ENCODE measurements at places on chromosomes 16 and 17. TPM values are rescaled to one million over a fixed set of nuclear protein-coding genes. Genes with fewer than 3 reads are reported as not detected.
A peak's percentile ranks its signal among the peaks of the same experiment; 100 is the strongest.

The KRTAP9-7 gene
- not detected for total RNA-seq

The DNAI2 gene
- not detected for total RNA-seq

The CNGB1 gene
- 0.55 TPM for total RNA-seq

The MYH11 gene
- total RNA-seq: 98.2 TPM

The ANKS4B gene
- total RNA-seq: 46.2 TPM

The SLX1A gene
- 68.0 TPM for total RNA-seq

The PSMD3 gene
- total RNA-seq: 126 TPM

The DDX5 gene
- total RNA-seq: 464 TPM

The PLD2 gene
- total RNA-seq: 29.2 TPM

The SLC35B1 gene
- 31.7 TPM for total RNA-seq

DNA sequence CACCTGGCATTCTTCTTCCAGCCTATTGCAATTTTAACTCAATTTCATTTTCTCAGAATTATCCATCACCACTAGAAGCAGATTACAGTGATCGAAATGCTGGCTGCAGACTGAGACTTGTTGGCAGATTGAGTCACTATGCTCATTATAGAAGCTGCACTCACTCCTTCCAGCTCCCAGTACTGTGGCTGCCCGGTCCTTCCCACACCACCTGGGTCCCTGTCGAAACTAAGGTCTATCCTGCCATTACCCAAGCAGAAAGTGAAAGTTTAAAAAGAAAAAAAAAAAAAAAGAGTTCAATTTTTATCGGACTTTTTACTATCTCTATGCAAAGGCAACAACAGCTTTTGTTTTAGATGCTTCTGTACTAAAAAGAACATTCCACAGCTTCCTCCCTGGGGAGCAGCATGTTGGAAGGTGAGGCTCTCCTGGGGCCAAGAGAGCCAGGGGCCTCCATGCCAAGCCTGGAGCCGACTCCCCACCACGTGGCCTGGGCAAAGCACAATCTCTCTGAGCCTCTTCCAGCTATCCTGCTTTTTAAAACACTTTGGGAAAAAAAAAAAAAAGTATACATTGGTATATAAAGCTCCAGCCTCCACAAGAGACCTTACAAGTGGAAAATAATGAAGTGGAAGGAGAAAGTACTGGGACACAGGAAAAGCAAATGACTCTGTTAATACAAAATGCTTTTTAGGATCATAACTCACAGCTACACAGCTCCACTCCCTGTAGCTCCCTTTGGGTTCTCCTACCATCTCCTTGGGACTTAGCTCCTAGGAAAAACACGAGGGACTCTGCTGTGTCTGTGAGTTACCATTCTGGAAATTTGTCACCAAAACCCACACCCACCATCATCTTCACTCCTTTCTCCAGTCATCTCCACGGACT is 77.8 kb downstream of the USP31 start:
- no peak for DNase-seq

GRCh38 chr16:62676306-62676705 is 640.1 kb upstream of the CDH8 start:
- DNase-seq: no peak

GRCh38 chr17:81309140-81309858 is 14.2 kb upstream of the SLC38A10 start:
- DNase-seq: peak; percentile 98

DNA sequence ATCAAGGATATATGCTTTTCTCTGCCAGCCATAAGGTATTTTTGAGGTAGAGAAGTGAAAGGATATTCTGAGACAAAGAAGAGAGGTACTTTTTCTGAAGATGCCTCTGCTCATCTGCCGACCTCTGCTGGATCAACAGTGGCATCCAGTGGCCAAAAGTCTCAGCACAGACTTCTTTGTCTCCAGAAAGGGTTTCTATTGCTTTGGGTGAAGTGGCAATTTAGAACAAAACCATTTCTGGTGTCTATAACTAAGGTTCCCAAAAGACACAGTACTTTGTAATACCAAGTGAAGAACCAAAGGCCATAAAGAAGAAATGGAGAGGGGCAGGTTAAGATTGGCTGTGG is 155.2 kb upstream of the C17orf78 start:
- no peak for DNase-seq

GRCh38 chr16:79519448-79519847 is 81.1 kb downstream of the MAF start:
- DNase-seq: no peak

DNA sequence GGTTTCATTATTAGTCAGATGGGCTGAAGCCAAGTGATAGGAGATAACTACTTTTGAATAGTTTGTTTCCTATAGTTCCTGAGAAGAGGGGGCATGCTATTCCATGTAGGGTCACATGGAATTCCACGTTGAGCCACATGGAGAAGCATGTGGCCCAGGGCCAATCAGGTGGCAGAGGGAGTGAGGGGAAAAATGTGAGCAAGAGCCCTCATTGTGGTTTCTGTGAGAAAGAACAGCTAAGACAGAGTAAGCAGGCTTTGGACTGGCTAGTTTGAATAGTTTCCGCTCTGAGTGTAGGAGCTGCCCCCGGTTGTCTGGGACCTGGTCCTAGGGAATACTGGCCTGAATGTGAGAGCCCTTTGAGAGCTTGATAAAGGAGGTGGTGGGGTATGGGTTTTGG is 69.9 kb upstream of the CNTNAP4 start:
- no peak for DNase-seq

DNA sequence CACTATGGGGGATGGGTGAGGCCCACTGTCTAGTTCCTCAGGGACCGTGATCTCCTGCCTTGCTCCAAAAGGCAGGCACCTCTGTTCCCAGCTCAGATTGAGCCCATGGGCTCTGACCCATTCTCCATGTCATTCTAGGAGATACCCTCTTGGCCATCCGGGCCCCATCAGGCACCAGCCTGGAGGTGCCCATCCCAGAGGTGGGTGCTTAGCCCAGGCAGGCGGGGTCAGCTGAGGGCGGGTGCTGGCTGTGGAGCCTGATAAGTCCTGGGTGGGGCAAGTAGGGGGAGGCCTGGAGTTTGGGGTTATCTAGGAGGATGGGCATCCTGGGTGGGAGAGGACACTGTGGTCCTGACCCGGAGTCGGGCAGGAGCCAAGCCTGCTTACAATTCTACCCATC is 2.3 kb downstream of the E2F4 start:
- no peak for DNase-seq

DNA sequence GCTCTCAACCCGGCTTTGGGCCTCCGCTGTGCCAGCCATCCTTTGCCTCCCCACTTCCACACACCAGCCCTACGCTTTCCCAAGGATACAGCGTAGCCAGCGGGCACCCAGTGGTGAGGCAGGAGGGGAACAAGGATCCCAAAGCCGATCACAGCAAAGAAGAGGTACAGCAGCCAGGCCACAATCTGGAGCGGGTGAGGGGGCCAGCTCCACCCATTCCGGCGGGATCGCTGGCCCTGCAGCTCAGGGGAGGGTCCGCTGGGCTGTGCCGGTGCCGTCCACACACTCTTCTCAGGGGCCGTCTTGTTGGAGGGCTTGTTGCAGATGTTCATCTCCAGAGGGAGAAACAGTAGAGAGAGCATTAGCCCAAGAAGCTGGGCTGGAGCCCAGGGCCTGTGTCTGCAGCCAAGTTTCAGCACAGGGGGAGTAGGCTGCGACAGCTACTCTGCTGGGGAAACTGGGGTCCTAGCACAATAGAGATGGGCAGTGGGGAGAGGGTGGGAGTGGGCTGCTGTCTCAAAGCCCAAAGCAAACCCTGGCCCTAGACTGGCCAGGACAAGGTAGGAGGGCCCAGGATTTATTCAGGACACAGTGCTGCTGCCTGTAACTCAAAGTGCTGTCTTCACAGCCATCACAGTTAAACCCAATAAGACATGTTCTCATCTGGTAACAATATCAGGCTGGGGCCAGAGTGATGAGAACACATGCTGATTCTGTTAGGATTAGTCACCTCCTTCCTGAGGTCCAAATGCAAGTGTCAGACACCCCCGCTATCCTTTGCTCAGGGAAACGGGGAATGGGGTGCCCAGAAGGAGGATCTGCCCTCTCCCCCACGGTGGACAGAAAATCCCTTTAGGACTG is 9.9 kb downstream of the ZDHHC1 start:
- DNase-seq: no peak

DNA sequence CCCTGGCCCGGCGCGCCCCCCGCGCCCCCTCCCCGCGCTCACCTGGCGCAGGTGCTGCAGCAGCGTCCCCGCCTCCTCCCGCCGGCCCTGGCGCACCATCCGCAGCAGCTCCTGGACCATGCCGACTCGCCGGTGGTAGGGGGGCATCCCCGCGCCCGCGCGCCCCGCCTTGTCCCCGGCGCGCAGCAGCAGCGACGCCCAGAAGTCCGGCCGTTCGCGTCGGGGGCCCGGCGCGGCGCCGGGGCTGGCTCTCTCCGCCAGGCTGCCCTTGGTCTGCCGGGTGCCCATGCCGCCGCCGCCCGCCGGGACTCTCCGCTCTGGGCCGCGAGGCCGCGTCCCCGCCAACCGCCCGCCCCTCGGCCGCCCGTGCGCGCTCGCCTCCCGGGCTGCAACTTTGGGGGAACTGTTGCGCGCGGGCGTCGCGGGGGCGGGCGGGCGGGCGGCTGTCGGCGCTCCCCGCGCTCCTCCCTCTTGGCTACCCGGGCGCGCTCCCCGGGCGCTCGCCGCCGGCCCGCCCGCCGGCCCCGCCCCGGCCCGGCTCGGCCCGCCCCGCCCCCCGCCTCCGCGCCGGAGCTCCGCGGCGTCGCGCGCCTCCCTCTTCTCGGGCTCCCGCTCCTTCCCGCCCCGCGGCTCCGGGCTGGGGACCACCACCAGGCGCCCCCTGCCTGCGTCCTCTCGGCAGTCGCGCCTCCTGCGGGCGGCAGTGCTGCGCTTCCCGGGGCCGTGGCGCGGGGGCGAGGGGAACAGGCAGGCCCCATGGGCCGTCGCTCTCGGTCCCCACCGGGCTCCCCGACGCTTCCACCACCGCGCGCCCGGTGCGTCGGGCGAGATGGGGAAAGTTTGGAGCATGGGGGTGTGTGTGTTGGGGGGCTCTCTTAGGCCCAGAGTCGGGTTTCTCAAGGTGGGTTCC is at the start of gene LRRC75A:
TSS of gene LRRC75A (minus strand) at position 491 of the 910 bp plus-strand sequence. CDS start at position 288, 203 bp downstream.
- peak; percentile 63 for DNase-seq

GRCh38 chr16:49365711-49366509 is 7.7 kb upstream of the C16orf78 start:
- no peak for DNase-seq

GRCh38 chr16:9081158-9081557 is 10.3 kb upstream of the HAPSTR1 start:
- no peak for DNase-seq

DNA sequence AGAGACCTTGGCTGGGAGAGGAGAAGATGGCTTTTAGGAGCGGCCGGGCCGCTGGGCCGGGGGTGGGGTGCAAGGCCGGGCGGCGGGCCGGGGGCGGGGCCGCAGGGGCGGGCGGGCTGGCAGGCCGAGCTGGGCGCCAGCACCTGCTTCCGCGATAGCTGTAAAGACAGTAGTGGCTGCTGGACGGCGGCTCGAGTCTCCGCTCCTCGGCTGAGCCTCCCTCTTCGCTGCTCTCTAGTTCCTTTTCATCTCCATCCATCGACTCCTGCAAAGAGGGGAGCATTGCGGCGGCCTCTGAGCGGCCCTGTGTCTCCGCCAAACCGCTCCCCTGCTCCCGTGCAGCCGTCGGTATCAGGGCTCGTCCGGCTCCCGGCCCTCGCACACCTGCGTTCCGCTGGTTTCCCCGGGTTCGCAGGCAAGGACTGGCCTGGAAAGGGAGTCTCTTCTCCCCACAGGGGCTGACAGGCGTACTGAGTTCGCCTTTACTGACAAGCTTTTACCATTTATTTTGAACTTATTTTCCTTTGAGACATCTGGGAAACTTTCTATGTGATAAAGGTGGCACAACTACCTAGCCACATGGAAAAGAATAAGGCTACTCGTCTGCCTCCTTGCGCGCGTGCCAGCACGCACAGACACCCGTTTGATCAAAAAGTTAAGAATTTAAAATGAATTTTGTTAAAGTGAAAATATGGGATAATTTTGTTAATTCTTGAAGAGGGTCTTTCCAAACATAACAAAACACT is at the start of gene C17orf75:
TSS of gene C17orf75 (minus strand) at position 317 of the 746 bp plus-strand sequence. CDS start at position 283, 34 bp downstream.
- peak; percentile 80 for DNase-seq

DNA sequence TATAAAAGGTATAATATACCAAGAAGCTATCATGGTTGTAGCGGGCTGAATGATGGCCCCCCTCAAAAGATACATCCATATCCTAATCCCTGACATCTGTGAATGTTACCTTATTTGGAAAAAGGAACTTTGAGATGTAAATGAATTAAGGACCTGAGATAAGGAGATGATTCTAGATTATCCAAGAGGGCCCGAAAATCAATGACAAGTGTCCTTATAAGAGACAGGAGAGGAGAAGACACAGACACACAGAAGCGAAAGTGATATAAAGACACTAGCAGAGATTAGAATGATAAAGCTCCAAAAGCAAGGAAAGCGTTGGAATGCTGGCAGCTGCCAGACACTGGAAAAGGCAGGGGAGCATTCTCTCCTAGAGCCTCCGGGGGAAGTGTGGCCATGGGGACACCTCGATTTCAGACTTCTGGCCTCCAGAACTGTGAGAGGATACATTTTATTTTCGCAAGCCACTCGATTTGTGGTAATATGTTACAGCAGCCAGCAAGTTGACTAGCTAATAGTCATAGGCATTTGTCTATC is 12.5 kb upstream of the GP1BA start:
- no peak for DNase-seq

DNA sequence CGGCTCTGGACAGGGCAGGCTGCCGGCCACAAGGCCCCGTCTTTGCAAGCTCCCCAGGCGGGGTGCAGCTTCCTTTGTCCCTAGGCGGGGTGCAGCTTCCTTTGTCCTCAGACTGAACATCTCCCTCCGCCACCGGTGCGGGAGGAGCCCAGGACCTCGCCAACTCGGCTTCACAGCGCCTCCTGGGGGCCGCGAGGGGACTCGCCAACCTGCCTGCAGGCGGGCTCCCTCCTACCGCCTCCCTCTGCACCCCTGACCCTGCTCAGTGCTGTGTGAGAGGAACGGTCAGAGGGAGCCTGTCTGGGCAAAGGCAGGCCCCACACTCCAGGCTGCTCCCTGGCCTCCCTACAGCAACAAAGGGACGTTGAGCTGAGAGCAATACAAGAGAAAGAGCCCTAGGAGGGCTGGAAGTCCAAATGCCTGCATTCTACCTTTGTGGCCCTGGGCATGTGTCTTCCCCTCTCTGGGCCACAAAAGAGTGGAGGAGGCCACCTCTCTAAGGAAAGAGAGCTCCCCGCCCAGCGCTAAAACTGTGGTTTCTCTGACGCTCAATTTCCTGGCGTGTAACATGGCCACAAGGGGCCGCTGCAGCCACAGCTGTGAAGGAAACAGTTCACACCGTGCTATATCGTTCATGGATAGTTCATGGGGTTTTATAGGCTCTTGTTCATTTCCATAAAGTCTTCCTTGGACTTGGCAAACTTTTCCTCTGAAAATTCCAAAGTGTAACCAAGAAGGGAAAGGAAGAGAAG is 20.9 kb upstream of the KRT19 start:
- DNase-seq: peak; percentile 93

DNA sequence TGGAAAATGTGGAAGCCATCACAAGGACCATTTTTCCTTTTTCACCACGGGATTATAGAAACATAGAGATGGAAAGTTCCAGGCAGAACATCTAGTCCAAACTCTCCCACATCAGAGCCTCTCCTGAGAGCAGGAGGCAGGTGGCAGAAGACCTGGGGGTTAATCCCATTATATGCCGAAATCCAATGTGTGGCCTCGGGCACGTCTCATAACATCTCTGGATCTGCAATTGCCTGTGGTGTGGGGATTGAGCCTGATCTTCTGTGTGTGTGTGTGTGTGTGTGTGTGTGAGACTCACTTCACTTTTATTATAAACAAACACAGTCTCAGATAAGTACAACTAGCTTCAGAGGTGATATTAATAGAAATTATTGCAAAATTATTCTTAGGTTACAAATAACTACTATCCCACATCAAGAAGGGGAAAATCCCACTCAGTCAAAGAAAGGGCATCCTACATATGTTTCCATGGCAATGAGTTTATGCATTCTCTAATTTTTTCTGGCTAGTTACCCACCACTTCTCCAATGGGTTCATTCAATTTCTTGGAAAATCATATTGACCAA is 199.1 kb downstream of the FOXL1 start:
- no peak for DNase-seq
